ENCODE measurements at places on chromosomes 13 and 19. TPM values are rescaled to one million over a fixed set of nuclear protein-coding genes. Genes with fewer than 3 reads are reported as not detected.

- no peaks in the 10 kb centered on the region for H3K36me3 ChIP-seq
- H3K27ac ChIP-seq = no peak overlapping the region
- no peaks in the 10 kb centered on the region for H3K4me1 ChIP-seq
- DNase-seq = no peak
Observed at GRCh38 chr13:24224232-24224680, 63.7 kb downstream of the SPATA13 start.

GRCh38 chr13:47548294-47548840, 452.7 kb downstream of the SUCLA2 start:
- no peak for DNase-seq
- no peaks in the 10 kb centered on the region for H3K27me3 ChIP-seq
- H3K27ac ChIP-seq = no peak overlapping the region

GRCh38 chr13:107339209-107339608, 771.3 kb upstream of the ARGLU1 start:
- H3K4me3 ChIP-seq = no peak overlapping the region
- no peaks in the 10 kb centered on the region for H3K36me3 ChIP-seq
- DNase-seq = peak; percentile 69
- H3K4me1 ChIP-seq = peaks cover 17% of the 10 kb centered on the region

GRCh38 chr13:33367926-33368325, 82.4 kb upstream of the STARD13 start:
- no peak overlapping the region for H3K27ac ChIP-seq
- H3K4me3 ChIP-seq = no peak overlapping the region
- no peaks in the 10 kb centered on the region for H3K27me3 ChIP-seq
- H3K4me1 ChIP-seq = no peaks in the 10 kb centered on the region

DNA sequence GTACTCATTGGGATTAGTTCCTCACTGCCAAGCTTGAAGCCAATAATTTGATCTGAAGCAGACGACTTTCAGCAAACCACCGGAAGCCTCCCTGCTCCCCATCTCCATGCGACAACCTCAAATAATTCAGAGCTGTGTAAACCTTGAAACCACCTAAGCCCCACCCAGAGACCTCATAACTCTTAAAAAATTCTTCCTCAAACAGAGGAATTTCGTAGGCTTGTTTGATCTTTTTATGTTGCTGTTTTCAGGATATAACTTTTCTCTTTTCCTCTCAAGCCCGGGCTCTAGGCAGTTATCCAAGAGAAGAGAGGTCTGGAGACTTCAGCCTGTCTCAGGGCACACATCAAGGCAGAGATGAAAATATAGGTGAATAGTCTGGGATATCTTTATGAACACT, 311.6 kb downstream of the KCNRG start:
- H3K27ac ChIP-seq = no peak overlapping the region
- H3K27me3 ChIP-seq = no peaks in the 10 kb centered on the region
- H3K36me3 ChIP-seq = no peaks in the 10 kb centered on the region
- no peak overlapping the region for H3K4me3 ChIP-seq
- DNase-seq = no peak

The C19orf38 gene
- 0.49 TPM for total RNA-seq

- peak overlapping the region; percentile 23 for H3K27ac ChIP-seq
- peaks cover 19% of the 10 kb centered on the region for H3K4me1 ChIP-seq
- no peaks in the 10 kb centered on the region for H3K36me3 ChIP-seq
- no peaks in the 10 kb centered on the region for H3K27me3 ChIP-seq
Observed at GRCh38 chr13:79631051-79631659, 150.2 kb downstream of the NDFIP2 start.

- no peak overlapping the region for H3K4me3 ChIP-seq
- H3K27me3 ChIP-seq = no peaks in the 10 kb centered on the region
- H3K4me1 ChIP-seq = peaks cover 13% of the 10 kb centered on the region
- no peak overlapping the region for H3K27ac ChIP-seq
- no peaks in the 10 kb centered on the region for H3K36me3 ChIP-seq
- DNase-seq = no peak
Observed at GRCh38 chr13:73954808-73955207, 179.4 kb downstream of the KLF12 start.

GRCh38 chr19:23075031-23075733, 41.6 kb upstream of the ZNF730 start:
- no peaks in the 10 kb centered on the region for H3K27me3 ChIP-seq
- H3K27ac ChIP-seq = no peak overlapping the region
- no peak for DNase-seq
- no peaks in the 10 kb centered on the region for H3K36me3 ChIP-seq
- no peak overlapping the region for H3K4me3 ChIP-seq
- H3K4me1 ChIP-seq = no peaks in the 10 kb centered on the region

The LGALS7B gene
- 2.6 TPM for total RNA-seq

The SERP2 gene
- total RNA-seq = not detected

All from MCF 10A (cell line).